ENCODE measurements at places on chromosomes 12 and 14.

DNA sequence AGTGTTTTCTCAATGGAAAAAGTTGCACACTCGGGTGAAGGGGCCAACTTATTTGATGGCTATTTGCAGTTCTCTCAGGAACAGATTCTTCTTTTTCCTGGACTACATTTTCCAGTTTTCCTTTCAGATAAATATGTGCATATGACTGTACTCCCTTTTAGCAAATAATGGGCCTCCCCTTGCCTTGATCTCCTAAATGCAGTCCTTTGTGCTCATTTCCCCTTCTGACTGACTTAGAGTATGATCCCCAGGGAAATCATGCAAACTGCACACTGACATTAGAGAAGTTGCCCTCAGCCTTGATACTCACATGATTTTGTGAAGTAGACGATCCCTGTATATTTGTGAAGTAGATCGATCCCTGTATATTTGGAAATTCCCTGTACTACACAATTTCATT lies 492.9 kb upstream of the NOVA1 start:
- no peak for DNase-seq

DNA sequence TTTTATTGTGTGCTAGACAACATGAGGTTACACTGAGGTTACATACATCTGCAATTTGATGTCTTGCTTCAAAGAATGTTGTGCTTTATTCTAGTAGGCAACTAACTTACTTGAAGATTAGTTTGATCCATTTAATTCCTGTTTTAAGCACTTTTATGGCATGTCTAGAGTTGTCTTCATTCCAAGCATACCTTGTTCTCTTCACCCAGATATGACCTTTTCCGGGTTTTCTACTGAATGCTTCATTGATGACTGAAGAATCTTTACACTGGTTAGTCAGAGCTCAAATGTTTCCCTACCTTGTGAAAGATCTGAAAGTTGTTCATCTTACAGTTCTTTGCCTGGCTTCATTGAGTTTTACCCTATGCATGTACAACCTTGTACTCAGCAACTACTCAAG lies 274.0 kb upstream of the KITLG start:
- DNase-seq = no peak

DNA sequence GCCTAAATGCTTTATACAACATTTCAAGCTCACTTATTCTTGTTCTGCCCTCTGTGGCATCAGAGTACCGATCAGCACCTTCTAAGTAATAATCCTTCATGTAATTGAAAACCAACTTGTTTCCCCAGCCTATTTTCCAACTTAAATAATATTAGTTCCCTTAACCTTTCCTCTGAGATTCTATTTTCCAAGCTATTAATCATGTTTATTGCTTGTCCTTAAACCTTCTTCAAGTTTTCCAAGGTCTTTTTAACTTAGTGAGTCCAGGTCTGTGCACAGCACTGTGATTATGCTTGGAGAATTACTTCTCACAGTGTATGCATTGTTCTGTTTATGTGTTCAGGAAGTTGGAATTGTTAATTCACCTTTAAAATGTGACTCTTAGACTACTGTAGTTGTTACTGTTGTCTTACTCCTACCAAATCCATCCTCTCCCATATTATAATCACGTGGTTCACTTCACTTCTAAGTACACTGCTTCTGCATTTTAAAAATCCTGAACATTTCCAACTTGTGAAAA lies 1039.3 kb upstream of the FOXG1 start:
- no peak for DNase-seq

- no peak for DNase-seq
Measured at GRCh38 chr12:122882908-122883558, 12.9 kb downstream of the VPS37B start.

DNA sequence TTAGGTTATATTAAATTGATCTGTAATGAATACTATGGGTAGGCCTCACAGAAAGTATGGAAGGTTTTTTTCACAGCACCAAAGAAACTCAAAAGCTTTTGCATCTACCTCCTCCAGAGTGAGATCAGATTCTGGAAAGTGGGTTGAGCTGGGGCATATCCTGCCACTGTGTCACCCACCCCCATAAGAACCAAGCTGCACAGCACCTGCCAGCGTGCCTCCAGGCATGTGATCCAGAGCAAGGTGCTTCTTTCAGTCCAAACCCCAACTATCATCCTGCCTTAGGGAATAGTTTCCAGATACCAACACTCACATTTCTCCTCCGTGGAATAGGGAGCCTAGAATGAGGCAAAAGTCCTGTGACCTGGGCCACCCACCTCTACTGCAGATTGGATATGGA lies 42.6 kb upstream of the PRB2 start:
- DNase-seq = no peak

DNA sequence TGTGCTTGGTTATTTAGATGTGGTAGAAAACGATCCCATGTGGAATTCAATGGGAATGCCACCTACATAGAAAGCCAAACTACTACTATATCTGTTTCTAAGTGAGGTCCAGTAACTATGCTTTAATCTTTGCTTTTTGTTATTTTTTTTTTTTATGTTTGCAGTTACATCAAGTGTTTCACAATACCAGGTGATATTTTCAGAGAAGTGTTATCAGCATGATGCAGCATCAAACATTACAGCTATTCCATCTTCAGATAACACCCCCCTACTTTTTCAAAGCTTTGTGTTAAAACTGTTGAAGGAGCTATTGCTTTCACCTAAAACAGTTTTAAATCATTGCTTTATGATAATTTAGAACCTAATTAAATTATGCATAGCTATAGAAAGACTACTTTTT lies 163.8 kb upstream of the SLC16A7 start:
- DNase-seq = no peak

- DNase-seq = no peak
Measured at GRCh38 chr12:7905071-7905470, 30.9 kb downstream of the SLC2A3 start.

DNA sequence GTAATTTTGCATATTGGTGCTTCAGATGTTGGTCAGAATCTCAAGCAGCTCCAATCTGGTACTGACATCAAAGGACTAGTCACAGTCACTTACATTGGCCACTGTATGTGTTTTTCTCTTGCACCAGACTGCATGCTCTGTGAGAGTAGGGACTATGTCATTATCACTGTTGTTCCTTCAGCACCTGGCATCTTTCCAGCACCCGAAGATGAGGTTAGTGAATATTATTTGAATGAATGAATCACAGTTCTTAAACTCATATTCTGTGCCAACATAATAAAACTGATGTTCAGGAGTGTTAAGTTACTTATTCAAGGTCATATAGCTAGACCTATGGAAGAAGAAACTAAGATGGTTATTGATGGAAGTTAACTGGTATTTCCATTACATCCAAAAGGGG lies 204.5 kb upstream of the TBX3 start:
- no peak for DNase-seq

- DNase-seq = no peak
Measured at GRCh38 chr12:89493670-89494302, 30.8 kb downstream of the GALNT4 start.

GRCh38 chr14:68822926-68823325 lies 30.1 kb upstream of the ZFP36L1 start:
- DNase-seq = no peak

GRCh38 chr14:96251656-96252155 lies 4.3 kb upstream of the BDKRB1 start:
- no peak for DNase-seq

GRCh38 chr12:45170456-45171042 lies 45.3 kb upstream of the ANO6 start:
- peak; percentile 75 for DNase-seq

- no peak for DNase-seq
Measured at GRCh38 chr14:23521785-23522640, 29.6 kb downstream of the ZFHX2 start.

DNA sequence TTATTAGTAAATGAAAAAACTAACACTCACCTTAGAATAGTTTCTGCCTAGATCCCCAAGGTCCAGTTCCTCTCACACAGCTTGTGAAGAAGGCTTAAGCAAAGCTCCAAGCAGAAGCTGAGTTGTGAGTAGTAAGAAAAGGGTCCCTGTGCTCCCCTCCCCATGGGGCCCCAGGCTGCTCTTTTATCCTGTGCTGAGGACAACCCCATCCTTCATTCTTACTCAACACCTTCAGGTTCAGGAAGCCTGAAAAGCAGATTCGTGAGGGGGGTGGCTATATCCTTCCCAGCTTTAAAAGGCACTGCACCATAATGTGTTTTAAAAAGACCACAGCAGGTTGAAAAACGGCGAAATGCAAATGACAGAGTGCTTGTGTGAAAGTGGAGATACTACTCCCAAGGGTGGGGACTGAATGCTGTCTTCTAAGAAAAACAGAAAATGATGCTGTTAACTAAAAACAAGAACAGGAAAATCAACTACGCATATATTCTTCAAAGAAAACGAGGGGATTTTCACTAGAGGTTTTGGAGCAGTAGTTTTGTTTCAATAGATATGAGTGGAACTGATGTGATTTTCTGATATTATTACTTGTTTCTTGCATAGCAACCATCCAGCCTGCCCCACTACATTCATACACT lies 182.7 kb downstream of the KTN1 start:
- no peak for DNase-seq

DNA sequence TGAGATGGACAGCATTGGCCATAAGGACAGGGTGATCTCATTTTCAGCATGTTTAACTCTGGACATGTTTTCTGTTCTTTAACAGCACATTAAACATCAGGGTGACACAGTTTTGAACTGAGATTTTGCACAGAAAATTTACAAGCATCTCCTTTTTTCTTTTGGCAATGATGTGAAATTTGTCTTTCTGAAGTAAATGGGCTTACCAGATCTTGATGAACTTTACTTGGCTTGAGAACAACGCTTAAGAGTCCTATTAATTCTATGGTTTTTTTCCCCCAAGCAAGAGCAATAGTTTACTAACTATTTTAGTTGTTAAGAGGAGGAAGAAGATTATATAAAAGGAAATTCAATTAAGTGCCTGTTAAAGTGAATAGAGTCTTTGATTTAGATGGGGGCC lies 491.0 kb downstream of the SNAPC1 start:
- no peak for DNase-seq

GRCh38 chr14:51201890-51202289 lies 38.2 kb upstream of the TMX1 start:
- no peak for DNase-seq

- no peak for DNase-seq
Measured at GRCh38 chr12:275812-276211, 13.2 kb upstream of the SLC6A13 start.
